Right ventricle myocardium inferior (tissue), 1 donor: ENCODE measurements at places on chromosomes 5 and 9. TPM values are rescaled to one million over a fixed set of nuclear protein-coding genes. Genes with fewer than 3 reads are reported as not detected.

The ORM2 gene
- total RNA-seq: not detected

The SLC6A7 gene
- not detected for total RNA-seq

The DEPDC1B gene
- total RNA-seq: 0.22 TPM

The COL23A1 gene
- 22.5 TPM for total RNA-seq

The FBLL1 gene
- not detected for total RNA-seq

The GKAP1 gene
- 26.4 TPM for total RNA-seq

The SPAG8 gene
- 2.1 TPM for total RNA-seq

The C9orf50 gene
- total RNA-seq: not detected

The FSTL4 gene
- not detected for total RNA-seq
